ENCODE measurements at places on chromosomes 4 and X.

DNA sequence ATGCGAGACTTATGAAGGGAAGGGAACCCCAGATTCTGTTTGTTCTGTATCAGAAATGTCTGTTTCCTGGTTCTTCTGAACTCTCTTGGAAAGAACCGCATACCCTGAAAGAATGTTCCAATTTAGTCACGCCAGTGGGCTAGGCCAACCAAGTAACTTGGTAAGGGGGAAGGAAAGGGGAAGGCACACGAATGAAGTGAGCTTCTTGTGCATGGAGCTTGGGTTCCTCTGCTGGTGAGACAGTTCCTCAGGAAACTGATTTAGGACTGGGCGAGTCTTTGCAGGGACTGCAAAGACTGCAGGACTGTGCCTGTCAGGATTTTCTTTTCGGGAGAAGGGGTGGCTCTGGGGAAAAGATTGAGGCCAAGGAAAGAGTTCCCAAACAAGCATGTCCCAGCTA is 35.6 kb downstream of the FRMPD3 start:
- DNase-seq: no peak

DNA sequence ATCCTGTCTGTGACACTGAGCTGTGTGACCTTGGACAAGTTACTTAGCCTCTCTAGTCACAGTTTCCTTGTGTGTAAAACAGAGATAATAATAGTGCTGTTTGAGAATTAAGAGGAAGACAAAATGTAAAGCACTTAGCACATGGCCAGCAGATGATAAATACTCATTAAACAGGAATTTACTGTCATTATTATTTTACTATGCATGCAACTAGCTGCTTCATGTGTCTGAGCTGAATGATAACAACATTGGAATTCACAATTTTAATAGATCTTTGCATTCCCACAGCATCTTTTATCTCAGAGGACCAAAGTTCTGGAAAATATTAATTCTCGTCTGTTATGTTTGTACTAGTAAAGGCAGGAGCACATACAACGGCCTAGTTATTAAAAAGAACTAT is 79.2 kb upstream of the TET2 start:
- no peak for DNase-seq

GRCh38 chr4:140839888-140840790 is 84.0 kb upstream of the TBC1D9 start:
- no peak for DNase-seq

- DNase-seq: no peak
Observed at GRCh38 chrX:68794461-68794860, 34.4 kb upstream of the EFNB1 start.

DNA sequence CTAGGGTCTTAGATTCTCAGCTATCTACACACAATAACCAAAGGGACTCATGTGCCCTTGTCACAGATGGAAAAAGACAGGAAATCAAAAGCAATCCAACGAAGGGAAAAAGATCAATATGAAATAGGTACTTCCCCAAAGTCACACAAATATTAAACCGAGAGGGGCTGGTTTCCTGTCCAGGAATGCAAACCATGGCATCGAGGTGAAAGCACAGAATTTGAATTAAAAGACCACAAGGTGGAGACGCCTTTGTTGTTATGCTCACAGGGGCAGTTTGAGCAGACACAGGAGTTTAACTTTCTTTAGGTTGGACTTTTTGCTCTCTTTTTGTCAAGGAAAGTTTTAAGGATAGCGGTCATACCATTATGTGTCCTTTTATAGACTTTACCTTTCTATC is 14.3 kb downstream of the H2BW1 start:
- no peak for DNase-seq

- DNase-seq: no peak
Observed at GRCh38 chr4:101025755-101026154, 321.6 kb downstream of the PPP3CA start.

DNA sequence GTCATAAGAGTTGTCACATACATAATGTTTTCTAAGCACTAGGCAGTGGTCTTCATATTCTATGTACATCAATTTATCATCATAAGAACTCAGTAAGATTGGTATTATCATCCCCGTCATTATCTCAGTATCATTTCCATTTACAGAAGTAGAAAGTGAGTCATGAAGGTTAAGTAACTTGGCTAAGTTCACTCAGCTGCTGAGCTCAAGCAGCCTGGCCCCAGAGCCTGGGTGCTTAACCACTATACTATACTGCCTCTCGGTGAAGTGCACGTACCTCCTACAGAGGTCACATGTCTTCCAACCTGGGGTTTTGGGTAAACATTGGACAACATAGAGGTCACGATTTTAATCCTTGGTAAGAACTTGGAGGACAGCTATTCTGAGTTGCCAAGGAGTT is 161.5 kb upstream of the GATB start:
- DNase-seq: no peak

GRCh38 chr4:98571161-98571786 is 87.1 kb downstream of the TSPAN5 start:
- no peak for DNase-seq

GRCh38 chrX:129495900-129496299 is 27.4 kb downstream of the SMARCA1 start:
- no peak for DNase-seq

DNA sequence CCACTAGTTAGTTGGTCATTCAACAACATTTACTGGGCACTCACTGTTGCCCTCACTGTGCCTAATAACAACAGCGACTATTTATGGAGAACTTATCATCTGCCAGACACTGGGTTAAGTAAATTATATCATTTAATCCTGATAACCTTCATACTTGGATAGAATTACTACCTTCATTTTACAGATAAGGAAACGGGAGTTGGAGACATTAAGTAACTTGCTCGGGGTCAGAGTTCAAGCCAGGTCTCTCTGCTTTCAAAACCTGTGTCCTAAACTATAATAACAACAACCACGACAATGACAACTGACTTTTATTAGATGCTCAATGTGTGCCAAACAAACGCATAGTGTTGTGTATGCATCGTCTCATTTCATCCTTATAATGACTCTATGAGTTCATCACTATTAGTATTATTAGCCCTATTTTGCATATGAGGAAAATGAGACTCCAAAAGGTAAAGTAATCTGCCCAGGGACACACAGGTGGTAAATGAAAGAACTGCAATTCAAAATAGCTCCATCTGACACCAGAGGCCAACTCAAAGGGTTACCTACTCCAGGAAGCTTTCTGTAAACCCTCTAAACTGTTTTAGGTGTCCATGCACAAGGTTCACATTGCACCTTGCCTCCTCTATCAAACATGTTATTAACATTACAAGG is 98.4 kb upstream of the ACSL4 start:
- DNase-seq: no peak

- peak; percentile 56 for DNase-seq
Observed at GRCh38 chr4:25953740-25954139, 39.7 kb downstream of the SMIM20 start.

GRCh38 chr4:21097026-21097425 is 396.8 kb downstream of the PACRGL start:
- DNase-seq: no peak

GRCh38 chrX:3052860-3053259 is 11.6 kb downstream of the ARSF start:
- peak; percentile 45 for DNase-seq

GRCh38 chrX:54921427-54922021 is 900 bp downstream of the TRO start:
- peak; percentile 84 for DNase-seq

GRCh38 chrX:145002771-145003170 is 244.5 kb upstream of the SPANXN1 start:
- peak; percentile 0 for DNase-seq

DNA sequence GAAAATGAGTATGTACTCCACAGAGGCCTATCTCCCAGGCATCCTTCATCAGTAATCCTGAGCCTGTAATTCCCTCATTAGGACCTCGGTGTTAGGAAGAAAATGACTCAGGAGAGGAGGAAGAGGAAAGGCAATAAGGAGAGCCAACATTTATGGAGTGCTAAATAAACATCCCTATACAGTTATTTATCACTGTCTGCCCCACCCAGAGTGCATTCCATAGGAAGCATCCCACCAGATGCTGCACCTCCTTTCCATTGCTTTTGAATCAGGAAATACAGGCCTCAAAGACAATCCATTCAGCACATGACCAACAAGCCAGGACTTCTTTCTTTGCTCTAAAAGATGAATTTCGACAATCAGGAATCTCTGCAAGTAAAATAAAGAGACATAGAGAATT is 47.6 kb downstream of the USP38 start:
- DNase-seq: no peak

DNA sequence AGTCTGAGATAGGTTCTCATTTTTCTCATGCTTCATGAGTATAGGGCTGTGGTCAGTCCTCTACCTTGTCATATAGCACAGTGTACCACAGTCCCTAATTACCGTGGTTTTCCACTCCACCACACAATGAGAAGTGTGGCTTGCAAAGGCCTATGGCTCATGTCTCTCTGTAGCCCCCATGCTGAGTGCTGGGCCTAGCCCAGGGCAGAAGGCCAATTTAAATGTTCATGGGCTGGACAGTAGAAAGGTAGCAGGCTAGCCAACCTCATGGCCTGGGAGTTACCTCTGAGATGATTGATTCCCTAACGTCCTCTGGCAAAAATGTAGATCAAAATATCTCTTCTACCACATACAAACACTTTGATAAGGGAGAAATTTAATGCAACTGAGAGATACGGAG is 222.5 kb downstream of the AFF2 start:
- DNase-seq: peak; percentile 42

GRCh38 chrX:97984641-97985040 is 1100.9 kb downstream of the RPA4 start:
- DNase-seq: peak; percentile 11

GRCh38 chr4:8606476-8606875 is 13.9 kb downstream of the CPZ start:
- DNase-seq: no peak

GRCh38 chr4:76341063-76341462 is 34.5 kb downstream of the STBD1 start:
- DNase-seq: peak; percentile 26

DNA sequence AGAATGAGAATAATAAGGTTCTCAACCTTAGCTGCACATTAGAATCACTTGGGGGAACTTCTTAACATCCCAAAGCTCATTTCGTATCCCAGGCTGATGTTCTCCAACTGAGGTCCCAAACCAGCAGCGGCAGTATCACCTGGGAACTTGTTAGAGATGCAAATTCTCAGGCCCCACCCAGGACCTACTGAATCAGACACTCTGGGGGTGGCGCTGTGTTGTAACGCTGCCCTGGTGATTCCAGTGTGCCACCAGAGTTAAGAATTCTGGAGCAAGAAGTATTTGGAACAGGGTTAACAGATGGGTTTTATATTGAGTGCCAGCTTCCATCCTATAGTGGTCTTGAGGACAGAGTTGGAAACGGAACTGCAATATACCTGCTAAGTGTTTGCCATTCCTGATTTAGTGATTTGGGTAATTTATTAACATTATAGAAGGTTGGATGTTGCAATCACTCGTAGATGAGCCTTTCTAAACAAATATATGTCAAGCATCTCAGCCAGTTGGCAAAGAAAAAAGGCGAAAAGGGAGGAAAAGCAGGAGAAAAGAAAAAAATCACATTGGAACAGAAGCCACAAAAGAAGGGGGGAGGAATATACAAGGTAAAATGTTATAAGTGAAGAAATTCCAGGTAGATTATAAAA is 141.0 kb downstream of the ARX start:
- DNase-seq: no peak

GRCh38 chr4:78155616-78156105 is 98.5 kb downstream of the FRAS1 start:
- peak; percentile 67 for DNase-seq

DNA sequence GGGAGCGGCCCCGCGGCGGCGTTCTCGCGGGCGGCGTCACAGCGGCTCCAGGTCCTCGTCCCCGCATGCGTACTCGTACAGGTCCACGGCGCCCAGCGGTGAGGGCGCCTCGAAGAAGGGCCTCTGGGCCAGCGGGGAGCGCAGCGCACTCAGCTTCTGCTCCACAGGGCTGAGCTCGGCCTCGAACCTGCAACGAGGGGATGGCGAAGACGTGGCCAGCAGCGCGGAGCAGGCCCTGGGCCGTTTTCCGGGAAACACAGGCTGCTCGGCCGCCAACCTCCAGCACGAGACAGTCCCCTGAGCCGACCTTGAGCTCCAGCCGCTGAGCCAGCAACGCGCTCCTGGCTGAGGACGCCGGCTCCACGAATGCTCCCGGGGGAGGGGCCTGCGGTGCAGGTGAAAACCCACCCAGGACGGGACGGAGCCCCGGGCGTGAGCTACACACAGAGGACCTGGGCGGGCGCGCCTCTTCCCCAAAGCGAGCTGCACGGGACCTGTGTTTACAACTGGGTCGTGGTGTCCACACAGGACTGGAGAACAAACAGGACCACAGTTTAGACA is 15.8 kb upstream of the GTPBP6 start:
- DNase-seq: no peak

GRCh38 chrX:15151267-15152186 is 118.4 kb downstream of the ASB9 start:
- DNase-seq: no peak

GRCh38 chr4:6900181-6900812 is 9.3 kb upstream of the TBC1D14 start:
- no peak for DNase-seq

DNA sequence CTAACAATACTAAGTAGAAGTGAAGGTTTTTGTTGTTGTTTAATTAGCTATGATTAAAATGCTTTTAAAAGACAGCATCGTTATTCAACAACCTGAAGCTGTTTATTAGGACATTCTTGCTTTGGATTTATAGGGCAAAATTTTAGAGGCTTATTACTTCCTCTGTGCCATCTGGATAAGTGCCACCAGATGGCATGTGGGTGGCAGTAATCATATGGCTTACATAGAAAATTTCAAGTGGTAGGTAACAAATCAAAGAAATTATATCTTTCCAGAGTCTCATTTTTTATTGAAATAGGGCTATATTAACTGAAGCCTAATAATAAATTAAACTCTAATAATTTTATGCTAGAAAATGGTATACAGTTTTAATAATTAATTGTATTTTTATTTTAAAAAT is 83.3 kb upstream of the HTR2C start:
- no peak for DNase-seq

- no peak for DNase-seq
Observed at GRCh38 chr4:71261633-71262121, 77.1 kb upstream of the SLC4A4 start.

DNA sequence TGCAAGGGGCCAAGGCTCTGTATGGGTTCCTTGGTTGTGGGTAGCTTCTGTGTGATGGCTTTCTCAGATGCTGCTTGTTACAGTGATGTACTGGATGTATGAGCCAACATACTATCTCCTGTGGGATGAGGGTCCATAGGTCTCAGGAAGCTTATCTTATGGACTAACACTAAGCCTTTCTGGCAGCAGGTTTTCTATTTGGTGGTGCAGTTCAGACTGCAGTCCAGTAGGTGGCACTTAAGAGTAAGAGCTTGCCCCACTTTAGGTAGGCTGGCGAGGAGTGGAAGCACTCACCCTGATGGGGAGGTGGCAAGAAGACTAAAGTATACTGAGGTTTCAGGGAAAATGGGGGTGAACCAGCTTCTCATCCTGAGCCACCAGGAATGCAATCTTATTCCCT is 306.7 kb upstream of the MAOA start:
- peak; percentile 18 for DNase-seq

- DNase-seq: no peak
Observed at GRCh38 chr4:12399781-12400180, 971.1 kb upstream of the HS3ST1 start.

GRCh38 chr4:7018281-7018680 is 24.9 kb upstream of the TADA2B start:
- DNase-seq: no peak
